Hindlimb muscle (tissue), 1 donor: ENCODE measurements at places on chromosomes 2 and 18. TPM values are rescaled to one million over a fixed set of nuclear protein-coding genes. Genes with fewer than 3 reads are reported as not detected.
A peak's percentile ranks its signal among the peaks of the same experiment; 100 is the strongest.

Gene ANAPC1
- polyA plus RNA-seq: 18.1 TPM

Gene LYPD6
- 1.2 TPM for polyA plus RNA-seq

Gene SCYGR4
- not detected for polyA plus RNA-seq

Gene NPPC
- 3.5 TPM for polyA plus RNA-seq

Gene MROH2A
- not detected for polyA plus RNA-seq

DNA sequence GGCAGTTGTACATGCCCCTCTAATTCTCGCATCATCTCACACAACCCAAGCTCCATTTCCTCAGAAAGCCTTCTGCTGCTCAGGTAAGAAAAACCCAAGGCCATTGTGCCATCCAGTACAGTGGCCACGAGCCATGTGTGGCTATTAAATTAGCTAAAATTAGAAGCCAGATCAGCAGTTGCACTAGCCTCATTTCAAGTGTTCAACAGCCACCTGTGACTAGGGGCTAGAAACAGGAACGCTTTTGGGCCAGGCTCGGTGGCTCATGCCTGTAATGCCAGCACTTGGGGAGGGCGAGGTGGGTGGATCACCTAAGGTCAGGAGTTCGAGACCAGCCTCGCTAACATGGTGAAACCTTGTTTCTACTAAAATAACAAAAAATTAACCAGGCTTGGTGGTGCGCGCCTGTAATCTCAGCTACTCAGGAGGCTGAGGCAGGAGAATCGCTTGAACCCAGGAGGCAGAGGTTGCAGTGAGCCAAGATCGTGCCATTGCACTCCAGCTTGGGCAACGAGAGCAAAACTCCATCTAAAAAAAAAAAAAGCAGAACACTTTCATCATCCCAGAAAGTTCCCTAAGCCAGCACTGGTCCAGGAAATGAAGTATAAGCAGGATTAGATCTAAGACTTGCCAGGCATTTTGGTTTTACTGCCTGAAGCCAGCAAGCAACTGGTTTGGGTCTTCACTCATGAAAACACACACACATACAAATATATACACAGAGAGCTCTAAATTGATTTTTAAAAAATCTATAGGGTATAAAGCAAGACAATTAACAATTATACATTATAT lies 35.7 kb downstream of the ATP8B1 start:
- DNase-seq: no peak

- peak; percentile 16 for DNase-seq
Measured at GRCh38 chr18:54358495-54359040, 862 bp downstream of the C18orf54 start.

DNA sequence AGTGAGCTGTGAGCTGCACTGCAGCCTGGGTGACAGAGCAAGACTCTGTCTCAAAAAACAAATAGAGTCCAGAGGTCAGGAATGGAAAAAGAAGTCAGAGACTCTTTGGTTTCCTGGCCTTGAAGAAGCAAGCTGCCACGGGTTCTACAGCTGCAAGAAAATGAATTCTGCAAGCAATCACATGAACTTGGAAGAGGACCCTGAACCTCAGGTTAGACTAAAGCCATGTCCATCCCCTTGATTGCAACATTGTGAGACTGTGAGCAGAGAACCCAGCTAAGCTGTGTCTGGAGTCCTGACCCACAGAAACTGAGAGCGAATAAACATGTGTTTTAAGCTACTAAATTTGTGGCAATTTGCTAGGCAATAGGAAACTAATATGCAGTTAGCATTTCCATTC lies 12.9 kb upstream of the MIB1 start:
- no peak for DNase-seq

DNA sequence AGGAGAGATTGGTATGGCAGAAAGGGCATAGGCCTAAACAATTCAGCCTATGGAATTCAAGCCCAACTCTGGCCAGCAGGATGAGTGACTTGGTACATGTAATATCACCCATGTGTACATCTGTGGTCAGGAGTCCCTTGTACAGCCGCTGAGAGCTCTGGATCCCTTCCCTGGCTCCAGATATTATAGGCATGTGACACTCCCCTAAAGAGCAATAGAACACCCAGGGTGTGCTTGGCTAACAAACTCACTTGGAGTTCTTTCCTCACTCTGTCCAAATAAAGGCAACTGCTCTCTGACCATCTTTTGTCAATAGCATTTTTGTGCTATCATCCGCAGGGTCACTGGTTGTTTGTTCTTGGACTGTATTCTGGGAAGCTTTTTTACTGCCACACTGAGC lies 197.4 kb upstream of the NCKAP5 start:
- peak; percentile 59 for DNase-seq

- DNase-seq: no peak
Measured at GRCh38 chr2:187594801-187595200, 40.6 kb upstream of the TFPI start.

DNA sequence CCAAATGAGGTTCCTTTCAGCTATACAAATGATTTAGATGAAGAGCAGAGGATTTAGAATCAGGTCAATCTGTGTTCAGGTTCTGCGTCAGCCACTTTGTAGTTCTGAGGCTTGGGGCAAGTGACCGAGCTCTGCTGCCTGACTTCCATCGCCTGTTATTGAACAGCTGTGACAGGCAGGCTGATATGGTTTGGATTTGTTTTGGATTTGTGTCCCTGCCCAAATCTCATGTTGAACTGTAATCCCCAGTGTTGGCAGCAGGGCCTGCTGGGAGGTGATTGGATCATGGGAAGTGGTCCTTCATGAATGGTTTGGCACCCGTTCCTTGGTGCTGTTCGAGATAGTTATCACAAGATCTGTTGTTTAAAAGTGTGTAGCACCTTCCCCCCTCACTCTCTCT lies 18.6 kb downstream of the TYMS start:
- DNase-seq: no peak

DNA sequence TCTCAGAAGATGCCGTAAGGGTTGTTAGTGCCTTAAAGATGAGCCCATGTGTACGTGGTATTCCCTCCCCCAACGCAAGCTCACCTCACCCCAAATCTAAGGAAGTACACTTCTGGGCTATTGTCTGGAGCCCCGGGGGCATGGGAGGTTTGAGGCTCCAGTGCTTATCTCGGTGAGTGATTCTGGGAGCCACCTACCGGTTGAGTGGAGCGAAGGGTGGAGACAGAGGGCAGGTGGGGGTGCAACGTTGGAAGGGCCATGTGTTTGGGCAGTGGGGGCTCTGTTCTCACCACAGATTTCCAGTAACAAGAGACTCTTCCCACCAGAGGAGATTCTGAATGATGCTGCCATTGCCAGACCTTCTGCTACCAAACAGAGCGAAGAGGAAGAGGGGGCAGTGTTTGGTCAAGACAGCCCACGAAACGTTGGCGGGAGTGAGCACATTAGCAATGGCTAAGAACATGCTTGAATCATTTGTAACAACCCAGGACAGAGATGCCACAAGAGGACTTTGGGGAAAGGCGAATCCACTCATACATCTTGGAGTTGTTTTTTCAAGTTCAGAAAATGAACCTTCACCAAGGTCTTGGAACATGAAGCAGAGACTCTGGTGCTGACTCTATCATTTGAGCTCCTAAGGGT lies 38.7 kb downstream of the TWIST2 start:
- DNase-seq: no peak

DNA sequence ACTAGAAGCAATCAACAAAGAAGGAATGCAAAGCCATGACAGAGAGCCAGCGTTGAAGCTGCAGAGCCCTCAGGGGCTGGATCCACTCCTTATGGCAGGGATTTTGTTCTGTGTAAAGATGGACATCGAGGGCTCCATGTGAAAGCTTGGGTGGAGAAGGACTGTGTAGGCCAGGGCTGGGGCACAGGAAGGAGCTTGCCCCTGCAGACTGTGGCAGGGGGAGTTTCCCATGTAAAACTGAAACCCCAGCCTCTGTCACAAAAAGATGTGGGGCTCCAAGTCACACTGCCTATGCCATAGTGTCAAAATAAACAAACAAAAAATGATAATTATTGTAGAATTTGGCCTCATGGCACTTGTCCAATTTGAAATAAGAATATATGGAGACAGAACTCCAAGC lies 408.7 kb upstream of the HS6ST1 start:
- no peak for DNase-seq

DNA sequence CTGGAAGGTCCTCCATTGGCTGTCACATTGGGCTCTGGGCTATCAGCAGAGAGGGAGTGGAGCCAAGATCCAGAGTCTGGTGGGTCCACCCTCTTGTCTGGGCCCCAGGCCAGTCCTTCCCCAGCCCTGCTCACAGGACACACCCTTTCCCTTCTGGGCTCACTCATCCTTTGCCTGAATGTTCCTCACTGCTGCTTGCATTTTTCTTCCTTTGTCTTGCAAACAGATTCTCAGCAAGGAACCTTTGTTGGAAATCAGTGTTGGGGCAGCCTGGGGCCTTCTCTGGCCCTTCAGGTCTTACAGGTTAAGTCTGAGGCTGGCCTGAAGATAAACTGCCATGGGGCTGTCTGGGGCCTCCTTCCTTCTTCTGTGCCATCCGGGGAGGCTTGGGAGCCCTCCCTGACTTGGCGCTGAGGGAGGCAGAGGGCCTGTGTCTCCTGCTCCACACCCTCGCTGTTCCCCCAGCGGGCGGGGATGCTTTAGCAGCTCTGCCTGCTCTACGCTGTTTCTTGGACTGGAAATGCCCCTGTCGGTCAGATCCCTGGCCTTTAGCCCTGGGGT lies 11.5 kb upstream of the CELF4 start:
- DNase-seq: peak; percentile 34

DNA sequence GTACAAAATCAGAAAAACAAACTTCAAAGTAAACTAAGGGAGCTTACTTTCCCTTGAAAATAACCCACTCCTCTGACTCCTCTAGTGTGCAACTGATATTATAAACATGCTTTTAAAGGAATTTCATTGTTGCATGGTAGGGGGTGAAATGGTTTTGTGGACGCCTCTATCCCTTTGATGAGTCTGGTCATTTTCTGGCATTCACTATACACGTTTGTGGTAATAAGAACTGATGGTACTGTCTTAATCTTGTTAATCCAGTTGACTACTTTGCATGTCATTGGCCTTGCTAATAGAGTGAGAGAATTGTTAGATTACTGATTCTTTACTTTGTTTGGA lies 2.8 kb downstream of the INSIG2 start:
- DNase-seq: no peak

DNA sequence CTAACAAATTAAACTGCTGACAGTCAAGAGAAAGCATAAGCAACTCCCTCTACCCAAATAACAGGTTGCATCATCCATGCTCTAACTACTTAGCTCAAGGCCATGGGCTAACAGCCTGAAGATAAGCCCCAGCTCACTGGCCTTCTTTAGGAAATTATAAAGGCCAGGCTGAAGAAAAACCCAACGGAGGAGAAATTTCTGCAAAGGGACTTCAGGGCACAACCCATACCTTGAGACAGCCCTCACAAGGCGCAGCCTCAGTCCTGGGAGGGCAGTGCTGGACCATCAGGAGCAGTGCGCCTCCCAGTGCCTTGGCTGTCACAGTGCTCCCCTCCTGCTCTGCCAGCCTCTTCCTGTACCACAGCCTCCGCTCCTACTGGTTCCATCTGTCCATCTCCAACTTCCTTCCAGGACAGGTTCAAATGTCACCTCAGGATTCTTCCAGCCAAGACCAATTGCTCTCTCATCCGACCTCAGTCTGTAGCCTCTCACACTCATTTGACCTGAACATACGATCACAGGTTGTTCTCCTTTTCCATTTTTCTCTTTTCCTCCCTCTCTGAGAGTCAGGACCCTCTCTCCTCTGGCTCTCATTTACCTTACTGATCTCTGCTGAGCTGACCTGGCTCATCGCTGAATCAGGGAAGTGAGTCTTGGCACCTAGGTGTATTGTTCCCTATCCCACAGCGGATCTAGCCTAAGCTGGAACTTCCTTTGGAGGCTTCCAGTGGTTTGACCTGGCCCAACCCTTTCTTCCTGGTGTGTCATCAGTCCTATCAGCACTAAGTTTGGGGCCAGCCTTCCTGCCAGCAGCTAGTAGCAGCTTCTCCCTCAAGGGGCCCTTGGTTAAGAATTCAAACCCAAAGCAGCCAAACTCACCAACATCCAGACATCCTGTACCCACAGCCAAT lies 1.9 kb downstream of the MCFD2 start:
- DNase-seq: no peak

DNA sequence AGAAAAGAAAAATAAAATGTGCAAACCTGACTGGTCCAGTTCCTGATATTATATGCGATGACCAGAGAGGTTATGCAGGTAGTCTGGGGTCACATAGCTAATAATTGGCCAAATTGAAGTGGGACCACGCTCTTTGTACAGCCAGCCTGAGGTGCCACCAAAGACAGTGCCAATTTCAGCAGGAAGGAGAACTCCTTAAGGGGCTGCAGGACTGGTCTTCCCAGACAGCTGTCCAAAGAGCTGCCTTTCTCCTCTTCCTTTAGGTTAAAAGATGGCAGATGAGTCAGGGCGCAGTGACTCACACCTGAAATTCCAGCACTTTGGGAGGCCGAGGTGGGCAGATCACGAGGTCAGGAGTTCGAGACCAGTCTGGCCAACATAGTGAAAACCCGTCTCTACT lies 95.5 kb downstream of the ACKR3 start:
- DNase-seq: no peak

DNA sequence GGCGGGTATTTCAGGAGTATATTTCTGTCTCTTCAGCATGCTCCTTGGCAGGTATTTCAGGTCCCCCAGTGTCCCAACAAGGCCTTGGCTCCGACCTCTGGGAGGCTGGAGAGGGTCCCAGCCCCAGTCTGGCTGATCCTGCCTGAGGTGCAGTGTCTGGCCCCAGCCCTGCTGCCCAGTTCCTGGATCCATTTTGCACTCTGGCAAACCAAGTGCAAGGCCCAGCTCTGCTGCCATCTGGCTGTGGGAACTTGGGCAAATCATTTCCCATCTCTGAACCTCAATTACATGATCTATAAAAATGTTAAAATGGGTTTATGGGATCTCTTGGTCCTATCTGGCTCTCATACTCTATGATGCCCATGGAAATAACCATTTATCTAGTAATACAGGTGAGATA lies 63.6 kb downstream of the ZBTB7C start:
- no peak for DNase-seq

GRCh38 chr2:70615222-70615621 lies 61.6 kb upstream of the TGFA start:
- no peak for DNase-seq

GRCh38 chr18:12608301-12608700 lies 49.6 kb downstream of the SPIRE1 start:
- no peak for DNase-seq

GRCh38 chr18:52451851-52452250 lies 111.9 kb downstream of the DCC start:
- DNase-seq: no peak

DNA sequence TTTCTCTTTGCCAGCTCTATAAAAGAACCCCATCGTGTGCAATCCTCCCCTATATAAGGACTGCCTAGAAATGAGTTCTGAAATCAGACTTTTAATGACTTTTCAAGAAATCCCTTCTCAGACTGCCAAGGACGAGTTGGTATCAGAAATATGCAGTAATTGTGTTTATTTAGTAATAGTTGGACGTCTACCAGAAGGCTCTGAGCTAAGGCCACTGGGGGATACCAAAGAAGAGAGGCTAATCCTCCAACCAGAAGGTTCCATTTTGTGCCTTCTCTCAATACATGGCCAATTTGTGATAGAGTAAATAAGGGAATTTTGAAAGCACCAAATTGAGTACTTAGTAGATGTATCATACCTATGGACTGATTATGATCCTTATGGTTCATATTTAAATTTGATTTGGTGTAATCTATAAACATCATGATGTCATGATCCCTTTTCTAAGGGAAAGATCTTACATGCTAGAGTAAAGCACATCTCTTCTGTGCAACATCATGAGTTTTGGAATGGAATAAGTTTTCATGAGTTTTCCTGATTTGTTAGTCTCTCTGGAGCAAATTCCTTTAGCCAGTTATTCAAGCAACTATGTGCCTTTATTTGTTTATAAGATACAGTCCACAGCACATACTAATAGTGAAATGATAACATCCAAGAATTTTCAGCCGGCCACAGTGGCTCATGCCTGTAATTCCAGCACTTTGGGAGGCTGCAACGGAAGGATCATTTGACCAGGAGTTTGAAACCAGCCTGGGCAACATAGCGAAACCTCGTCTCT lies 82.2 kb upstream of the LTBP1 start:
- no peak for DNase-seq
